NCI-H510A treated with DMSO at 0.1 percent for 48 hours (cell line): ENCODE measurements at places on chromosomes 3 and 15.

GRCh38 chr3:118077332-118077731, 957.3 kb downstream of the IGSF11 start:
- no peak for DNase-seq

GRCh38 chr15:23773093-23773492, 86.0 kb upstream of the NDN start:
- DNase-seq = no peak

DNA sequence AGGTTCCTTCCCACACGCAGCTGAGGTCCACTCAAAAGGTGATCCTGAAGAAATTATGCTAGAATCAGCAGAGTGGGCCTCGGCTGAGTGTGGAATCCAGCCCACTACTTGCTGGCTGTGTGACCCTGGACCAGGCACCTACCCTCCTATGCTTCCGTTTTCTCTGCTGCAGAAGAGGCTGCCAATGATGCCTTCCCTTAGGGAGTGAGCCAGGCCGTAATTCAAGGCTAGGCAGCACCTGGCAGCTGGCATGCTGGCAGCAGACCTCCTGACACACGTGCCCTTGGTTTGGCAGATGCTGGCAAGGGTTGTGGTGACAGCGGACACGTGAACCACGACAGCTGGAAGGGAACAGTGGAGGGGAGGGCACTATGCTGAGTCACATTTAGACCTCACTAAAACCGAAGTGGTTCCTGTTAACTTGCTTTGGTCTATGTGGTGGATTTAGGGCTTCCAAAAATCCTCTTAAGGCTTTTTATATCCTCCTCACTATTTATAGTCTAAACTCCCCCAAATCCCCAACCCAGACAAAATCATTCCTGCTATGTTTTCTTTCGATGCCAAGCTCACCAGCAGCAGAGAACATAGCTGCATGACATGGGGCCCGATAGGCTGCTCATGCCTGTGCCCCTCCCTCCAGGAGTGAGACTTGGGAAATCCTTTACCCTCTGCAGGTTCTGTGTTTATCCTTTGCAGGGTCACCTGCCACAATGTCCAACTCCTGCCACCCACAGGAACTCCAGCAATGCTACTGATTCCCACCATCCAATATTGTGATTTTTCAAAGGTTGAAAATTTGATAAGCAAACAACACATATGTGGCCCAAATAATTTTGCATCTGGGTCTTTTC, 10.6 kb upstream of the PCSK6 start:
- no peak for DNase-seq

DNA sequence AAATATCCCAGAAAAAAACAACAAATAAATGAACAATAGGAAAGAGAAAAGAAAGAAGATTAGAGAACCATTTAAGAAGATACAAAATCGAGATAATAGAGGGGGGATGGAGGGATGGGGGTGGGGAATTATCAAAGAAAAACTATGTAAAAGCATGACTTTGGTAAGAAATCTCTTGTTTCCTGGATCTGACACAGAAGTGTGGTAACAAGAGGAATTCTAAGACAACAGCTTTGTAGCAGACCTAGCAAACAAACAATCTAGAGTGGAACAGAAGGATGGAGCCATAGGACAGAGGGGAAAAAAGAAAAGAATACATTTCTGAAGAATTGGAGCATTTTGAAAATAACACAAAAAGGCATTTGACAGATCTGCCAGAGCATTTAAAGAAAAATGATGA, 49.3 kb upstream of the HEG1 start:
- no peak for DNase-seq

DNA sequence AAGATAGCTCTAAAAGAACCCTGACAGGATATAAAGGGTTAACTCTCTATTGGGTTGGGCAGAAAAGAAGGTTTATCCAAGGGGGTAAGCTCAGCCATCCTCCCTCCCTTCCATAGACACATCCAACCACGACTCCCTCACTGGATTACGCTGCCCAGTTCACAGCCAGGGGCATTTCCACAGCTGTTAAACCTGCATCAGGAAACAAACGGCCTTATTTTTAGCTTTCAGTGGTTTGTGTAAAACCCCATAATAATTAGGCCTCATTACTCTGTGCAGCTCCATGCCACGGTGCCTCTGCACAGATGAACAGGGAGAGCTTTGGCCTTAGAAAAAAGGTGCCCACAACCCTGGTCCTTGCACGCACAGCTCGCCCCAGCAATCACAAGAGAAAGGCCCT, 110.6 kb downstream of the GABRB3 start:
- no peak for DNase-seq

DNA sequence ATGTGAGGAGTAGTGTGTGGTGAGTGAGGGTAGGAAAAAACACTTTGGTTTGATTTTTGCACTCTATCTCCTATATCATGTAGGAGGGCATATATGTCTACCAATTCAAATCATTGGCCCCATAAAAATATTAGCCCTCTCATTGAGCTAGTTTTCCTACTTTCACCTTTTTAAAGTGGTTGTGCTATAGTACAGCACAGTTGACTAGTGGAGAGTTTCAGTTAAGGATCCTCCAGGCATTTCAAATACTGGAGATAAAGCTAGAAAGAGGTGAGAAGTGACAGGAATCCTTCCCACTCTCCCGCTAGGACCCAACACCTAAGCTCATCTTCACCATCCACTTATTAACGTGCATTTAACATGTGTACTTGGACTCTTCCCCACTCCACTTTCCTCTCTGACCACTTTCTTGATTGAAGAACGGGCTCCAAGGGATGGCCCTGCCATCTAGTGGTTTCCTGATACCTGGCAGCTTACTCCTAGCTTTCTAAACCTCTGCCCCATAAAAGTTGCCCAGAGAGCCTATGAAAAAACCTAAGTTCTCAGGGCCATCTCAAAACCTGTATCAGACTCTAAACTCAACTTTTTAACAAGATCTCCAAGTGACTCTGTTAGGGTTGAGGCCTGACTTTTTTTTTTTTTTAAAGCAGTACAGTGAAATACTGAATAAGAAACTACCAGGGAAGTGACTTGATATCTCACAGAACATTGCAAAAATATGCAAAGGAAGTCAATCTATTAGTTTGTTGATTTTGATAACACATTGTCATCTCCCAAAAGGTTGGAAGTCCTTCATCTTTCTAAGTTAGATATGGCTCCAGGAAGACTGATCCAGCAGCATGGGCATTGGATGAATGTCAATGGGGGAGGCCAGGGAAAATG, 17.9 kb downstream of the IL12A start:
- DNase-seq = peak; percentile 70

- no peak for DNase-seq
These were observed 40.7 kb downstream of the GASK1A start for GRCh38 chr3:43019826-43020225.

GRCh38 chr3:184500344-184500923, 61.2 kb upstream of the EPHB3 start:
- no peak for DNase-seq

- DNase-seq = no peak
These were observed 73.4 kb upstream of the ANKRD34C start for GRCh38 chr15:79209116-79209515.

- no peak for DNase-seq
These were observed 29.0 kb downstream of the AMOTL2 start for GRCh38 chr3:134345202-134345601.

GRCh38 chr15:64456634-64457108, 3.7 kb upstream of the ZNF609 start:
- no peak for DNase-seq

GRCh38 chr15:34332553-34333120, 4.9 kb downstream of the SLC12A6 start:
- no peak for DNase-seq

DNA sequence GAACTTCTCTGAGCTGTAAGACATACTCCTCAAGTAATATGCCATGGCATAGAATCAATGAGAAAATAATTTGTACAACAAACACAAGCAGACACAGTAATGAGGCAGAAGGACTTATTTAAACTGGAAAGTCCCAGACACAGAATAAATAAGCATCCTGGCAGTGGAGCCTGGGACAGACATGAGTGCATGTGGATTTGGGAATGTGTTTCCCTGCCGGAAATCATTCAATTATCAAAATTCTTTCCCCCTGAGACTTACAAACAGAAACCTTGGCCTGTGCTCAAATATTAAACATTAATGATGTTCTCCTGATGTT, 520.1 kb downstream of the ROBO1 start:
- no peak for DNase-seq

DNA sequence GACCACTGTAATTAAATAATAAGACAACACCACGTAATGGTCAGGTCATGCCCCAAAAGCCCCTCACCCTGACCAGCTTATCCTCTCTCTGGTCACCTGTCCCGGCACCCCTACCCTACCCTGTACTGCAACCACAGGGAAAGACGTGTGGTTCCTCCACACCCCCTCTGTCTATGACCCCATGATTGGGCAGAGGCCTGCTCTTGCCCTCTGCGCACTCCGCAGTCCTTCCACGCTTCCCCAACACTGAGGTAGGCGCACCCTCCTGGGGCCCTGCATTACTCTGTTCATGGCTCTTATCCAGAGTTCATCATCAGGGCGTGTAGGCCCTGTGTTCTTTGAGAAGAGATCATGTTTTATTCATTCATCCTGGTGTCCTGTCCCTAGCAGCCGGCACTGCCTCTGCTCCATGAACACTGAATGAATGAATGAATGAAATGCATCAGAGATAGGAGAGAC, 33.8 kb downstream of the MGLL start:
- DNase-seq = no peak

DNA sequence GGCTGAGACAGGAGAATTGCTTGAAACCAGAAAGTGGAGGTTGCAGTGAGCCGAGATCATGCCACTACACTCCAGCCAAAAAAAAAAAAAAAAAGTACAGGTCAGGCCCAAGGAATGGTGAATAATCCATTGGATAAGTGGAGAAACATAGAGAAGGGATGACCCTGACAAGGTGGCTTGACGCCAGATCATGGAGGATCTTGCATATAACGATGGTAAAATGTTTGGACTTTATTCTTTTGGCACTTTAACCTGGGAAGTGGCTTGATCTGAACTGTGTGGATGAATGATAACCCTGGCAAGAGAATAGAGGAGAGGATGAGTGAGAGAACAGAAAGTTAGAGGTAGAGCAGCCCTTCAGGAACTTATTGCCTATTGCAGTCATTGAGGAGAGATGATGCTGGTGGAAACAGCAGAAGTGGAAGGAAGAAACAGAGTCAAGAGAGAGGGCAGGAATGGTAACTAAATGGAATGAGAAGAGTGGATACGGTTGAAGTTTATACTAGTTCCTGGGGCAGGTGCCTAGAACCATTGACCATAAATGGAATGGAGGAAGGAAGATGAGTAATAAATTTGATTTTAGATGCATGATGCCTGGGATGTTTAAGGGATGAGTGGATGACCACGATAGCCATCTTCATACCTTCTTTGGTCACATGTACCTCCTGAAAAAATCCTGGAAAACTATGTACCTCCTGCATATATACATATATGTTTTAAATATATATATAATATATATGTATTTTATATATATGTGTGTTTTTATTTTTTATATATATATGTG, 57.8 kb downstream of the BLM start:
- no peak for DNase-seq

- DNase-seq = no peak
These were observed 384.7 kb downstream of the NTRK3 start for GRCh38 chr15:87871731-87872320.

GRCh38 chr3:160346511-160346910, 52.5 kb downstream of the IFT80 start:
- DNase-seq = no peak

DNA sequence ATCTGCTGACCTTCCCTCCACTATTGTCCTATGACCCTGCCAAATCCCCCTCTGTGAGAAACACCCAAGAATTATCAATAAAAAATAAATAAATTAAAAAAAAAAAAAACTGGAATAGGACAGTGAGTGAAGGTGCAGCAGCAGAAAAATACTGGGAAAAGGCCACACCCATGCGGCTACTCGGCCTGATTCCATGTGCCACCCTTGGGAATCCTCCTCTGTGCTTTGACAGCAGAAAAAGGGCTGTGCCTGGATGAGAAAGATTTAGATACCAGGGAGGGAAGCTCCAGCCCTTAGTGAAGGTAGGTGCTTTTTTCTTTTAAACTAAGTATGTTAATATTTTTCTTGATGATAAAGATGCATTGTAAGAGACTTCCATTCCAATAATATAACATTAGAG, 107.8 kb downstream of the CTNNB1 start:
- no peak for DNase-seq

DNA sequence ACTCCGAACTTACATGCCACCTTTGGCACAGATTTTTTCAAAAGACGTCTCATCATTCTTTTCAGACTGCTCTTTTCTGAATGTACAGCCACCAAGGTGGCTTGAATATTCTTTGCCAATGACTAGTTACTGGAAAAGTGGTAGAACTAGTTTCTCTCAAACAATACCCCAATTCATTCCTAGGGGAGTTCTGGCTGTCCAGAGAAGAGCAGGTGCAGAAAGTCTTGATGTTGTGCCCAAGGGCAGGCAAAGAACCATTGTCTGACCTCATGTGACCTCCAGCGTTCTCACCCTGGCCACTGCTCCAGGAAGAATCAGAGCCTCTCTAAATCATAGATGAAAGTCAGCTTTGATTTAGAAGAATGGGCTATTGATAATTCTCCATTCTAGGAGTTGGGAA, 5.5 kb downstream of the LMOD3 start:
- no peak for DNase-seq

GRCh38 chr3:152937234-152937633, 102.3 kb downstream of the P2RY1 start:
- DNase-seq = no peak

DNA sequence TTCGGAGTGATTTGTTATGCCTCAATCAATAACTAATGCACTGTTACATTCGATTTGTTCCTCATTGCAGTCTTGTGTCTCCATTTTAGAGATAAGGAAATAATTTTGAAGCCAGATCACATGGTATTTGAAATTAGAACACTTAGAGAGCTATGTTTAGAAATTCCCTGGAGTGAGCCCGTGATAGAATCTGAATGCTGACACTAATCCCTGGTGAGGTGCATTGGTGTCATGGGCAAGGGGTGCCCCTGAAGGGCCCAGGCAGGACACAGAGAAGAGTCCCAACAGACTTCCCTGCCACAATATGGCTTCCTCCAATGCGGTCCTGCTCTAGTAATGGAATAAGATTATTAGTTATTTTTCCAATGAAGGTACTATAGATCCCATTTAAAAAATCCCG, 223.0 kb downstream of the NR2F2 start:
- DNase-seq = no peak

DNA sequence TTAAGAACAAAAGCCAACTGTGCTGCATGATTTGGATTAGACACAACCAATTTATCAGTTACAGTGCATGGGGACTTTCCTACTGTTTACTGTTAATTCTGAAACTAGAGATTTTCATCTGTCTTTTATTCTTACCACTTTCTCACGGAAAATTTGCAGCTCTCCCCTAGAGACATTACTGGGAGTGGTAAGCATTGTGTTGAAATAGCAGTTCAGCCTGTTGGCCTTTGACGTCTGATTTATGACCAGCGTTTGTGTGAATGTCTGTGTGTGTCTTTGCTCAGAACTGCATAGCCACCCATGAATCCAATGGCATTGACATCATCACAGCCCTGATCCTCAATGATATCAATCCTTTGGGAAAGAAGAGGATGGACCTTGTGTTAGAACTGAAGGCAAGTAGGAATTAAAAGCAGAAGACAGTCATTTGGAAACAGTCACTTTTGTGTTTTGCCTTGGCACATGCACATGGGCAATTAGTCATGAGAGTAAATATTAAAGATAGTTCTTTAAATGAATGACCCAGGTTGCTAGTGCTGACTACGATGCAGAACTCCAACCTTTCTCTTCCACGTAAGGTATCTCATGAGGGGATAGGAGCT, 202.2 kb upstream of the BHLHE40 start:
- DNase-seq = no peak
